Stimulated activated CD4-positive, alpha-beta T cell treated with anti-CD3 and anti-CD28 coated beads, Interleukin-1b, Interleukin-23, amount 100 ng/mL, for 24 hours (primary cell): ENCODE measurements at places on chromosomes 3 and 15.

GRCh38 chr3:172705170-172705569 is 5.7 kb downstream of the NCEH1 start:
- no peak for DNase-seq

GRCh38 chr15:66214246-66214645 is 39.3 kb downstream of the MEGF11 start:
- no peak for DNase-seq

- no peak for DNase-seq
Observed at GRCh38 chr3:196399485-196399945, 32.7 kb downstream of the UBXN7 start.

DNA sequence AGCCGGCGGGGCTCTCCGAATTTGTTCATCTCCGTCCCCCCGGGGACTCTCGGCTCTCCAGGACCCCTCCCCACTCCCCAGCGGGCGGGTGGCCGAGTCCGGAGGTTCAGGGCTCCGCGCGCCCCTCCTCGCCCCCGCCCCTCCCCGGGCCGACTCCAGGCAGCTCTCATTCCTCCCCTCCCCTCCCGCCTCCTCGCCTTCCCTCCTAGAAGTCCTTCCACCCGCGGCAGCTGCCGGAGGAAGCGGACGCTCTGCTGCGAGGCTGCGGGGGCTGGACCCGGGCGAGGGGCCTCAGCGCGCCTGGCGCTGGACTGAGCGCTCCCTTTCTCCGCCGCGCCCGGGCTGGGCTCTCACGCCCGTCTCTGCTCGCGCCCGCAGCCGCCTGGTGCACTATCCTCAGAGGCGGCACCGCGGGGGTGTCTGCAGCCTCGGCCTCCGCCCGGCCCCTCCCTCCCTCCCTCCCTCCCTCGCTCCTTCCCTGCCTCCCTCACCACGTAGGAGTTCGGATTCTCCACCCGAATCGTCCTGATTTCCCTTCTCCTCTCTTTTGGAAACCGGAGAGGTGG is at the start of gene ROBO2:
TSS of gene ROBO2 (plus strand) at position 494 of the 566 bp plus-strand sequence. CDS start 687 bp downstream, outside the sequence.
- DNase-seq = no peak

DNA sequence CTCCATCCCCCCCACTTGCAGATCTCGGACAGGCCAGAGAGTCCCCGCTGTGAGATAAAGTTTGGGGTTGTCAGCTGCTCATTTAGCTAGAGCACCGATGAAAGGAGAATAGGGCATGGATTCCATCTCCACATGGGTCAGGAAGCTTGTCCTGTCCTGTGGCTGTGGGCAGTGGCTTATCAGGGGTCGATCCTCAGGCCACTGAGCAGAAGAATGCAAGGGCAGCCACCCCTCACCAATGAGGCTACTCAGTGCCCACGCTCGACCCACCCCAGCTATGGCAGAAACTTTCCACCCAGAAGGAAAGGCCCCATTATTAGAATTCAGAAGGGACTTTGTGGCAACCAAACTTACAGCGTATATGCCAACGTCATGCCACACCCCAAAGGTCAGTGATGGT is 43.3 kb downstream of the CPN2 start:
- no peak for DNase-seq

DNA sequence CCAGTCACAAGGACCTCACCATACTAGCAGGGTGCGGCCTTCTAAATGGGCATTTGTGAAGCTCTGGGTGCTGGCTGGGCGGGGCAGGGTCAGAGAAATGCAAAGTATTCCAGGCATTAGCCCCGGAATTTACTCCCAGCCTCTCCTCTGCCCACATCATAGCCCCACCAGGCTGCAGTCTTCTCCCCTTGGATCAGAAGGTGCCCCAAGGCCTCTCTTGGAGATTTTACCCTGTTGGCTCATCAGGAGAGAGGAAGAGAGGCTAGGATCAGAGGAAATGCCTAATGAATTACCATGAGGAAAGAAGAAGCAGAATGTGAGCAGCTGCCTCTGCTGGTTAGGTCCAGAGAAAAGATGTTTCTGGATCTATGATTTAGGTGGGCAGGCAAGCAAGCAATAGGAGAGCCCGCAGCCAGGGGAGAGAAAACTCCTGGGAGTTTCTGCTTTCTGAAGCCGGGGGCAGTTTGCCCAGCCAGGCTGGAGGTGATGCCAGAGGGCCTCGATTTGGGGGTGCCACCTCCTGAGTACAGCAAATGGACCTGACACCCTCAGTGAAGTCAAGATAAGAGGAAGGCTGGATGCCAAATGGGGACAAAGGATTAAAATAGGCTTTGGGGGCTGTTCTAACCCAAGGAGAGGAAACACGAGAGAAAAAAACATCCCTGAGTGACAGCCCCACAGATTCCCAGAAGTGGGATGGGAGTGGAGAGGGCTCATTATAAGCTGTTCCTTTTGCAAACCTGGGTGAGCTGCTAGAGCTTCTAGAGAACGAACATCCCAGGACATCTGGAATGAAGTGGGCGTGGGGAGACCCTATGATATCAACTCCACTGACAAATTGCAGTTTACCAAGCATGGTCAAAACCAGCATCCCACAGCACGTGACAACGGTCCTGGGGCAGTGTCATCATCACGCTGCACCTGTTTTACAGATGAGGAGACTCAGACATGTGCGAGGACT is 65.4 kb downstream of the BDH1 start:
- no peak for DNase-seq

DNA sequence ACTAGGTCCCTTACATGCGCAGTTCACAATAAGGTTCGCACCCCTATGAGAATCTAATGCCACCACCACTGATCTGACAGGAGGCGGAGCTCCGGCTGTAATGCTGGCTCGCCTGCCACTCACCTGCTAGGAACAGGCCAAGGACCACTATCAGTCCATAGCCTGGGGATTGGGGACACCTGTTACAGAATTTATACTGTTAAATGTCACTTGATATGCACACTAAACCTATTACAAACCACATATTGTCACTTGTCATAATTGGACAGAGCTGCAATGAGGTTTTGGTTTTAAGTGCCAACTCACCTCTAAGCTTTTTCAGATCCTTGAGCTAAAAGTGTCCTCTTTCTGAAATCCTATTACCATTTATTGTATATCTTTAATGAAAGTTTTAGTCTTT is 507.9 kb upstream of the TPRG1 start:
- DNase-seq = no peak

- DNase-seq = no peak
Observed at GRCh38 chr3:156298938-156299337, 178.6 kb downstream of the KCNAB1 start.

- DNase-seq = no peak
Observed at GRCh38 chr3:14470461-14470860, 68.1 kb downstream of the SLC6A6 start.

- DNase-seq = no peak
Observed at GRCh38 chr3:39419742-39420315, 13.3 kb downstream of the RPSA start.

DNA sequence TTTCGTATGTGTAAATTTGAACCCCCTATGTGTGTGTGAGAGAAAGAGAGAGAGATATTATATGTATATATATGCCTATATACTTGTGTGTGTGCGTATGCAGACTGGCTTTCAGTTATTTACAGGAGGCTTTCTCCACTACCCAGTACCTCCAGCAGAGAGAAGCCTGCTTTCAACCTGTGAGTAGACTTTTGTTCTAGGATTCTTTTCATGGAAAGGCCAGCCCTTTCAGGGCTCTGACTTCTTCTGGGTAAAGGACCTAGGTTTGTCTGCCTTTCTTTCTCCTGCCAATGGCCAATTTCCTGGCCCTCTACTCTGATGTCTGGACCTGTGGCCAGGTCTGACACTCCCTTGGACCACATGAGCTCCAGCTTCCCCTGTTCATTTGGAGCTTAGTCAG is 23.8 kb downstream of the LRRC28 start:
- no peak for DNase-seq

GRCh38 chr15:80404761-80405553 is 775 bp downstream of the ARNT2 start:
- DNase-seq = no peak

GRCh38 chr3:71006810-71007785 is 576.4 kb downstream of the FOXP1 start:
- no peak for DNase-seq

DNA sequence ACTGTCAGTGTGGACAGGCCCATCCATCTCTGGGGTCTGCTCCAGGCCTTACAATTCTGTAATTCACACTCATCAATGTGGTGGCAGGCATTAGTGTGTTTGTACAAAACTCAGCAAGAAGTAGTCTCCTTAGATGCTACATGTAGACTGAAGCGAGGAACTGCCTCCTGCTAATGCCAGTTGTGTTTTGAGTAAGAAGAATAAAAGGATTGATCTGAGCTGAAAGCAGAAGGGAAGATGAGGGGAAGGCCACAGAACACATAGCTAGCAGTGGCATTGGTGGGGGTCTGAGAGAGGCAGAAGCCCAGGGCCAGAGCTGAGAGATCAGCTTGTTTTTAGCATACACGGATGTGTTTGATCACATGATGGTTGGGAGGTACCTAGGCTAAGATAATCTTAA is 144.1 kb downstream of the TIGIT start:
- no peak for DNase-seq

DNA sequence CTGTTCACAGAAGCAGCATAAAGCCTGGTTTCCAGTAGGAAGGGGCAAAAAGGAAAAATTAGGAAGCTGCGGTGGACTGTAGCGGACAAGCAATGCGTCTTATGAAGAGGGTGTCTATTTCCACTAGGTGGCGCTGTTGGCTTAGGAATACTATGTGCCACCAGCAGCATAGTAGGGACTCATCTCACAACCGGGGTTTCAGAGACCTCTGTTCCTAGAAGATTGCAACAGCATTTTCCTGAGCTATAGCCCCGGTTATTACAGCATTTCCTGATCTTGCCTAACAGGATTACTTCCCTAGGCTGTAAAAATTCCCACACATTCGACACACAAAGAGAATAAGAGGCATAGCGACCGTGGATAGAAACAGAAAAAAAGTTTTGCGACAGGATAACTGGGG is 683.0 kb downstream of the TBL1XR1 start:
- DNase-seq = peak; percentile 5
